ENCODE measurements at places on chromosomes 4 and X. TPM values are rescaled to one million over a fixed set of nuclear protein-coding genes. Genes with fewer than 3 reads are reported as not detected.

Gene SRPK3
- total RNA-seq: 0.42 TPM

Gene FAM184B
- total RNA-seq: 0.25 TPM

Gene NALF2
- not detected for total RNA-seq

Gene PALLD
- total RNA-seq: 106 TPM

Gene FGFBP2
- total RNA-seq: 3.9 TPM

Gene SMPX
- not detected for total RNA-seq

DNA sequence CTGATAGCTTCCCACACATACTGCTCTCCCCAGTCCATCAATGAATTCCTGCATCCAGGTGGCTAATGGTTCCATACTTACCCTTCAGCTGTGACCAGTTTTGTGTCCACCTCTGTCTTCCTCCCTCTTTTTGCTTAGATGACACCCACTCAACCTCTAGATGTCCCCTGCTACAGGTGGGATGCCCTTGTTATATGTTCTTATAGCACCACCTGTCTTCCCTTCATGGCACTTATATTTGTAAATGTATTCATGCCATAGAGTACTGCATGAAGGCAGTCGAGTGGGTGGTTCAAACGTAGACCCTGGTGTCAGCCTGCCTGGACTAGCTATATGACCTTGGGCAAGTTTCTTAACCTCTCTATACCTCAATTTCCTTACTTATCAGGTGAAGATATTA is 6.5 kb upstream of the USP46 start:
- no peaks in the 10 kb centered on the region for H3K36me3 ChIP-seq
- no peak for DNase-seq
- no peak overlapping the region for H3K4me3 ChIP-seq
- no peak overlapping the region for H3K27ac ChIP-seq

DNA sequence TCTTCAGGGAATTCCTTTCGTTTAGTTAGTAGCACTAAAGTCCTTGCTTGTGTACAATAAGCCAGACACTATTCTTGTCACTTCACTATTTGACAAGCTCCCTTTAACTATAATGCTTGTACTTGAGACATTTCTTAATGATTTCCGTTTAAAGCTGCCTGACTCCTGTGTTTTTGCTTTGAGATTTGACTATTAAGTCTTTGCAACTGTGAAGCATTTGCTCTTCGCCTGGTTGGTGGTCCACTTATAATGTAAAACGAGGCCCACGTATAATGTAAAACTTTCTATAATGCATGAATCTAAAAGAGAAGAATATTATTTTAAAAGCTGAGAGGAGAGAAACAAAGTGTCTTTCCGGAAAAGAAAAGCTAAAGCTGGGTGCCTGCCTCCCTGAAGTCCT is 204.1 kb upstream of the FAM47C start:
- no peak overlapping the region for H3K27ac ChIP-seq
- H3K4me3 ChIP-seq: no peak overlapping the region
- H3K4me1 ChIP-seq: no peaks in the 10 kb centered on the region
- H3K36me3 ChIP-seq: no peaks in the 10 kb centered on the region
- H3K27me3 ChIP-seq: no peaks in the 10 kb centered on the region
- no peak for DNase-seq

DNA sequence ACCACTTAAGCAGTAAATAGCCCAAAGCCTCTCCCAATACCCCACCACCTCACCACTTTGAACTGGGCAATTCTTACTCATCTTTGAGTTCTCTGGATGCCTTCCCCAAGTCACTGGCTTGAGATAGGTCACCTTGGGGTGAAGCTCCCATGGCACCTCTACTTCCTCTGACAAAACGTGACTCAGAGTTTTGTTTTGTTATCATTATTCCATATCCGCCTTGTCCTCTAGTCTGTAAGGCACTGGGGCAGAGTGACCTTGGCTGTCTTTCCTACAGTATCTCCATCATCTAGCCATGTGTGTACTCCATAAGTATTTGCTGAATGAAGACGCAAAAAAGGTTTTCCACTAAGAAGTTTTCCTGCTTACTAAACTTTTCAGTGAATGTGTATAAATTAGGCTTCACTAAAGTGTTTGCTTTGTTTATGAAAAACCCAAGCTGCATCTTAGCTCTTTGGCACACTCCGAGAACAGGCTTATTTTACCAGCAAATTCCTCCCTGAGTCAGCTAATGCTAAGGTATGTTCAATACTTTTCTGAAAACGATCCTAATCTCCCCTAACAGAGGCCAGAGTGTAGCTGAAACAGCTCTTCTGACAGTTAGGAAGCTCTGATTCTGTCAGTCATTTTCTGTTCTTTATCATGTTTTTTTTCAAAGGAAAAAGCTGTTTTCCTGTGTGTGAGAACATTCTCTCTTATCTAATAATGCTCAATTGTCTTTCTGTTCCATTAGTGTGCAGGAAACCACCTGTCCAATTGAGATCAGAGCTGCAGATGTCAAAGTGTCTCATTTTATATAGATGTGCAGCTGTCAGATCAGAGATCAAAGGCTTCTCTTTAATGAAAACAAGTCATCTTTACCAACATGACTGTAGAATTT is 30.2 kb upstream of the TSPAN5 start:
- H3K4me1 ChIP-seq: no peaks in the 10 kb centered on the region
- H3K36me3 ChIP-seq: no peaks in the 10 kb centered on the region
- no peak for DNase-seq
- no peak overlapping the region for H3K4me3 ChIP-seq

DNA sequence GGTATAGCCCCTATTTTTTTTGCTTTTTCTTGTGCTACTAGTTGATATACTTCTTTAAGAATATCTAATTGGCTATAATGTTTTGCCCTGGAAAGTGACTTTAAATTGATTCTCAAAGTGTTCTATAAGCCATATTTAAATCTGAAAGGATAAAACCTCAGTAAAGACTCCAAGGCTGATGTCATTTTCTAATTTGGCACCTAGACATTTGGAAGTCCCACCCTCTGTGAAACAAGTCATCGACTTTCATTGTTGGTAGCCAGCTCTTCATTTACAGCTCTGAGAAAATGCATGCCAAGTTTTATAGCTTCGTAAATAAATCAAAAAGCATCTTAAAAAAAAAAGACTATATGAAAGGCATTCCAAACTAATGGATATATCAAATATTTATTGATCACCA is 18.0 kb upstream of the STAG2 start:
- H3K27ac ChIP-seq: no peak overlapping the region
- H3K4me3 ChIP-seq: no peak overlapping the region
- DNase-seq: no peak
